ENCODE measurements at places on chromosomes 12 and 14.

DNA sequence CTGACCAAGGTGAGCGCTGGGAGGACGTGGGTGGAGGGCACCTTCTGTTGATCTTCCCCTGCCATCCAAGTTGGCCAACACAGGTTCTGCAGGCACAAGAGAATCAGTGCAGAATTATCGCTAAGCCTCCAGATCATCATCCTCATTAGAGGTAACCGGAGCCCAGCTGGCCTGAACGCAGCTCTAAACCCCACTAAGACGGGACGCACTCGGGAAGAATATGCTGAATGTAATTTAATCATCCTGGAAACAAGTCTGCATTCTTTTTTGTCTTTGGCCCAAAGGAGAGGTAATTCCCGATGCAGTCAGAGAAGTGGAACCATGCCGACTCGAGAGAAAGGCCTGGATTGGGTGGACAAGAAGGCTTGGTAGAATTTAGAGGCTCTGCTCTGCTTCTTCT lies 111.0 kb upstream of the GSC start:
- DNase-seq, result no peak

GRCh38 chr12:75747572-75748021 lies 236.2 kb upstream of the KRR1 start:
- DNase-seq, result peak; percentile 33

GRCh38 chr14:105852378-105853088 lies 326.1 kb downstream of the TMEM121 start:
- DNase-seq, result peak; percentile 35

DNA sequence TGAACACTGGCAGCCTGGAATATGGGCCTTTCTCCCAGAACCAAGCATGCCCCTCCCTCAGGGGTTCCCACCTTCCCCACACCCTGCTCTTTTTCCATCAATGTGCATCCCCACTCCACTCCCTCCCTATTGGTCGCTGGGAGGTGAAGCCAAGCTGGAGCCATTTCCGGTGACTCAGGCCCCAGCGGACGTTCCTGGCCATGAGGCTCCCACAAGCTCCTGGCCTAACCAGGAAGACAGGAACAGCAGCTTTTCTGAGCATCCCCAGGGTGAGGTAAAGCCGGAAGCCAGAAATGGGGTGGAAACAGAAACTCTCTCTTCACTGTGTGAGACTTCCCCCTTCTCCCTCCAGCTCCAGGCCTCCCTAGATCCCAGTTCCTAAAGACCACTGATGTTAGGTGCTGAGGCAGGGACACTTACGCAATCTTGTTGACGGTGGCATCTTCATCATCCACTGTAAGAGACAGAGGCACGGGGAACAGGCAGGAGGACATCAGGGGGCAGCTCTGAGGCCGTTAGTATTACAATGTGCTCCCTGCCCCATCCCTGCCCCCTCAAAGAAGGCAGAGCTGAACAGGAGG lies 5.1 kb downstream of the LMBR1L start:
- no peak for DNase-seq

- no peak for DNase-seq
Observed at GRCh38 chr14:46596236-46596635, 55.3 kb downstream of the RPL10L start.

DNA sequence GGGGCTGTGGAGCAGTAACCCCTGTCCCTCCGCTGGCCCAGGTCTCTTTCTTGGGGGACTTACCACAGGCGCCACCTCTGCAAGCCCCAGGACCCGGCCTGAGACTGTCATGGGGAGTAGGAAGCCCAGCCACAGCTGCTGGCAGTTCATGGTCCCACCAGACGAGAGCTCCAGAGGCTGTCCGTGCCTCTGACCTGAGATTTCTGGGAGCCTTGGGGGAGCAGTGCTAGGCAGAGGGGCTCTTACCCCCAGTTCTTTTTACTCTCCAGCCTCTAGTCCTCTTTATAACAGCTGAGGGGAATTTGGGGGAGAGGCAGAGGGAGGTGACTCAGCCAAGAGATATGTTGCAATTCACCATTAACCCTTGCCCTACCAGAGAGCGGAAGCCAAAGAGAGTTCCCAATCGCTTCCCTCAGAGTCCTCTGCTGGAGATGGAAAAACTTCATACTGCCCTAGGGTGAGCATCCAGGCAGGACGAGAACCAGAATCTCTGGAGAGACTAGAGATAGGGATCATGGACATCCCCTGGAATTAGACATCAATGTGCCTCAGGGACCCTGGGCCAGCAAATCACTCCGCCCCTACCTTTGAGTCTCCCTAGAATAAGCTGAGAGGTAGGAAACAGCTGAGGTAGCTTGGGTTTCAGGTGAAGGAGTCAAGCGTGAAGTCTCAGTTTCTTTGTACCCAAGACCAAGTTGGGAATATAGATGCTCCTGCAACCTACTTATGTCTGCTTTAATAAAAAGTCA lies at the start of gene MMP19:
Gene MMP19, minus strand, starts transcription at position 256 of the 749 bp plus-strand sequence. Its CDS starts 106 bp downstream, at position 150.
- no peak for DNase-seq
